ENCODE measurements at places on chromosomes 4 and X.

GRCh38 chrX:70481471-70482270 lies 37.0 kb downstream of the DLG3 start:
- no peak for ATAC-seq

- ATAC-seq = no peak
Observed at GRCh38 chr4:158015241-158015640, 157.6 kb downstream of the GASK1B start.

GRCh38 chr4:106039796-106040195 lies 144.5 kb downstream of the NPNT start:
- ATAC-seq = no peak

- ATAC-seq = no peak
Observed at GRCh38 chr4:2436301-2436700, 17.5 kb downstream of the CFAP99 start.

DNA sequence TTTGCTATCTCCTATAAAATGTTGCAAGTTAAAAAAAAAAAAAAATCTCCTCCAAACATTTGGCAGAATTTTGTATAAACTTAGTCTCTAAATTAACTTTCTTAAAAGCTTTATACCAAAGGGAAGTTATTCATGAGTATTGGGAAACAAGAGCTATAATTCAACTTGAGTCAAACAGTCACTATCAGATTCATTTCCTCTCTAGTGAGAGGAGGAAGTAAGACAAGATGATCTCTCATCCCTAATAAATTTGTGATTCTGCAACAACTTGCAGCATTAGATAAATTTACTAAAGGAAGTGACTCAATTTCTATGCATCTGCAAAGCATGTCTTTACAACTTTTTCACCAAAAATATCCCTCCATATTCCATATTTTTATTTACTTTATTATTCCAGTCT lies 135.4 kb upstream of the GNPDA2 start:
- ATAC-seq = no peak

DNA sequence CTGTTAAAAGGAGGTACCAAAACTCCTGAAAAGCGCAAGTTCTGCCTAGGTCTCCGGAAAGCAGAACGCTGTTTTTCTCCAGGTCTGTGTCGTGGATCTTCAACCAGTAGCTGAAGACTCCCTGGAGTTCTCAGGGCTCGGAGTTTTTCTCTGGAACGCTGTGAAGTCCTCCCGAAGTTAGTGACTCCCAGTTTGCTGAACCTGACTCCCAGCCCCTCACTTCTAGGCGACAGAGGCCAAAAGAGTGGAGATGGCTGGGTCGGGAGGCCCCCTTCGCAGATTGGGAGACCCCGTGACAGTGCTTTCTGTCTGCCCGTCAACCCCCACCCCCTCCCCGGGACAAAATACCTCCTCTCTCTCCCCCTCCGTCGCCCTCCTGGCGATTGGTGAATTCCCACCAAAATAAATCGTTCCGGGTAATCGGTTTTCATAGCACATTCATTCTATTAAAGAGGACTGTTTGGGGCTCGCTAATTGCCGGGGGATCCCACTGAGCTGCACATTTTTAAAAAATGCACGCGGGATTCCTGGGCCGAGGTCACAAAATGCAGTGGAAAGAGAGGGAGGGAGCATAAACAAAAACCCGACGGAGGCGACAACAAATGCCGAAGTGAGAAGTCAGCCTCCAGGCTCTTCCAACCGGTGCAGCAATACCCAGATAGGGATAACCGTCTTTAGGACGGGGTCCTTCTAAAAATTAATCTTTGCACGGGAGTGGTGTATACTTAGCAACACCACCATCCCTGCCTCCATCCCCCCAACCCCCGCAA lies 4.0 kb upstream of the MSX1 start:
- ATAC-seq = no peak

DNA sequence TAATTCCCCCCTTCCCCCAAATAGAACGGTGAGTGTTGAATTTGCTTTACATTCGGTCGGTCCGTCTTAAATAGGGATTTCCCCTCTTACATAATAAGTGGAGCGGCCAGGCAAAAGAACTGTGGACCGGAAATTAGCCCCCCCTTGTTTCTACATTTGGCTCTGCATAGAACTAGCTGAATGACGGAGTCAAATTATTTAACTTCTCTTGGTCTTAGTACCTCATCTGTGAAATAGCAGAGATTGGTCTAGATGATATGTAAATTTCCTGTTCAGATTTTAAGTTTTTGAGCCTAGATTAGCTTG lies 1.3 kb downstream of the SPATA18 start:
- ATAC-seq = no peak

DNA sequence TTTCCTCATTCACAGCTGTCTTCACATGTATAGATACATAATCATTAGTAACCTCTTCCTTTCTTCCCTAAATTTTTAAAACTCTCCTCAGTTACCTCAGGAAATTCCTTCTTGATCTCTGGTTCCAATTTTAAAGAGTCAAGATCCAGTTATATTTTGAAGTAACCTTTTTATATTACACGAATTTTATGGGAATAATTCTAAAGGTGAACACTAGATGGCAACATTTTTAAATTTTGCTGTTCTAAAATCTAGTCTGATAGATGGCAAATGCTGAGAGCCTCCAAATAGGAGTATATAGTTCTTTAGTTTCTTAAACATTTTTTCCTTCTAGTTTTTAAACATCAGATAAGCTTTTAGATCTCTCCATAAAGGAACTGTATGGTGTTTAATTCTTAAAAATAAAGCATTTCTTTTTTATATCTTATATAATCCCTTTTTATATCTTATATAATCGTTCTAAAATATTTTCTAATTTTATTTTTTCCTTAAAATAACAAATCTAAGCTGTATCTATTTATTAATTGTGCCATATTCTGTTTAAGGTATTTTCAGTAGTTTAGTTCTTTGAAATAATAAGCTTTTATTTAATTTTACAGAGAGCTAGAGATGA lies 37.9 kb upstream of the PAPSS1 start:
- ATAC-seq = no peak

DNA sequence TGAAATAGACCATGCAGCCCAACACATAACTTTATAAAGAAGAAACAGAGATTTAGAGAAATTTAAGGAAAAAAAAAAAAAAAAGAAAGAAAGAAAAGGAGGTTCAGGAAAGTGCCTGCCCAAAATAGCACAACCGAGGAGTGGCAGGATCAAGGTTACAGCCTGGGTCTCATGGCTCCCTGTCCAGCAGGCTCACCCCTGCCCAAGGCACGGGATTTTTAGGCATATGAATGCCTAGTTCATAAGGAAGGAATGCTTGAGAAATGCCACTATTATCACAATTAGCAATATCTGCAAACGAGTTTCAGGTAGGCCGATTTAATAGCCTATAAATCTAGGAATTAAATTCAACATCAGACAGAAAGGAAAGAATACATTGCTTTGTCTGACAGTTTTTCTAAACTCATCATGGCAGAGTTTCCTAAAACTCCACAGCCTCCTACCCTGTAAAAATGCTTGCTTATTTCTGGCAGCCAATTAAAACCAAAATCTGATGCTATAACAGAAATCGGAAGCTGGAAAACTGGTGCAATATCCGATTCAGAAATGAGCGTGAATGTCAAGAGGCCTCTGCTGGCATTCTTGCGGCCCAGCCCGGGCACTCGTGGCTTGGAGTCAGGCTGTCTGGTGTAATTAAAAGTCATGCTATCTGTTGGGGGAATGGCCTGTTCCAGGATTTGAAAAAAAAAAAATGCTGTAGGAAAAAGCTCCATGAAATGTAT lies 63.5 kb downstream of the GEMIN8 start:
- no peak for ATAC-seq

GRCh38 chr4:86565651-86566050 lies 28.5 kb upstream of the PTPN13 start:
- ATAC-seq = no peak

- no peak for ATAC-seq
Observed at GRCh38 chr4:24624381-24624780, 40.0 kb upstream of the DHX15 start.

DNA sequence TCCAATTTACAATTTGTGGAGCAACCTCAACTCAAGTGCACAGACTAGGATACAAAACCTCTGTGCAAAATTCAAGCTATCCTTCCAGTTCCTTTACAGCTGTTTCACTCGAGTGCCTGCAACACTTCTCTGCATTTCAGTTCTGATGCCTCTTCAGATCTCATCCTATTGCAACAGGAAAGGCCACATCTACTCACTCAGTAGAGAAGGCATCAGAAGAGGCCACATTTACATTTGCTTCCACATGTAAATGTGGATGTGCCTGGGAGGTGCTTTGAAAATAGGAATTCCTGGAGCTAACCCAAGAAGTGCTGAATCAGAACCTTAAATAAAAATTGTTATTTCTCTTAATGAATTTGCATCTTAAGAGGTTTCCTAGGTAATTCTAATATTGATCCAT lies 45.8 kb upstream of the SERTM2 start:
- ATAC-seq = no peak

DNA sequence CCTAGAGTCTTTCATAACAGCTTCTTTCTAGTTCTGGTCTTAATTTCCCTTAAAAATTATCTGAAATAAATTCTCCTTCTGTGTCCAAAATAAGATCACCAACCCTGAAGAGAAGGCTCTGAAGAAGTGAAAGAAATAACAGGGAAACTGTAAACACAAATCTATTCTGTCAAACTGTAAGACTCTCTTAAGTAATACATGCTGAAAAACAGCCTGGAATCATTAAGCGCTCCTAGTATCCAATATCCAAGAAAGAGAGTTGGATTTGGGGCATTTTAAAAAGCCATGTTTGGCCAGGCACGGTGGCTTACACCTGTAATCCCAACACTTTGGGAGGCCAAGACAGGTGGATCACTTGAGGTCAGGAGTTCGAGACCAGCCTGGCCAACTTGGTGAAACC lies 53.3 kb downstream of the RELL1 start:
- no peak for ATAC-seq

- no peak for ATAC-seq
Observed at GRCh38 chr4:150583287-150584110, 1.5 kb downstream of the MAB21L2 start.

GRCh38 chr4:168737806-168738172 lies 240.9 kb downstream of the PALLD start:
- no peak for ATAC-seq

GRCh38 chr4:156738766-156739165 lies 232.8 kb downstream of the PDGFC start:
- ATAC-seq = no peak

GRCh38 chr4:139833151-139833910 lies 167.7 kb downstream of the MGST2 start:
- no peak for ATAC-seq

GRCh38 chrX:110055616-110056015 lies 52.7 kb downstream of the TMEM164 start:
- ATAC-seq = no peak

DNA sequence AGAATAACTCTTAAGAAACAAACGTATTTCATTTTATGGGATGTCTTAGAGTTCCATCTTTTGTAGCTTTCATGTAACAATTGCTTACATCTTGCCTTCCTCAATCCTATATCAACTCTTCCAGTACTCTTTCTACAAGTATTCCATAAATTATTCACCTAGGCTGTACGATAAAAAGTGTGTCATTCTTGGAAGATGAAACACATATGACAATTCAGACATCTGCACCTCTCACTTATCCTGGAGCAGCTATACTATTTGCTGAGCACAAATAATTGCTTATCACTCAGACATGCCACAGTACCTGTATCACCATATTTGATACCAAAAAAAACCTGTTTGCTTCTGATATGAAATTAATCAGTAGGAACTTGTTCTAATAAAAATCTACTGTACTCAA lies 1.0 kb downstream of the POF1B start:
- ATAC-seq = no peak

GRCh38 chr4:45293335-45293734 lies 567.0 kb upstream of the GNPDA2 start:
- no peak for ATAC-seq

- ATAC-seq = no peak
Observed at GRCh38 chr4:89158884-89159503, 47.7 kb downstream of the TIGD2 start.

GRCh38 chrX:17474892-17475291 lies 99.9 kb downstream of the NHS start:
- ATAC-seq = no peak

DNA sequence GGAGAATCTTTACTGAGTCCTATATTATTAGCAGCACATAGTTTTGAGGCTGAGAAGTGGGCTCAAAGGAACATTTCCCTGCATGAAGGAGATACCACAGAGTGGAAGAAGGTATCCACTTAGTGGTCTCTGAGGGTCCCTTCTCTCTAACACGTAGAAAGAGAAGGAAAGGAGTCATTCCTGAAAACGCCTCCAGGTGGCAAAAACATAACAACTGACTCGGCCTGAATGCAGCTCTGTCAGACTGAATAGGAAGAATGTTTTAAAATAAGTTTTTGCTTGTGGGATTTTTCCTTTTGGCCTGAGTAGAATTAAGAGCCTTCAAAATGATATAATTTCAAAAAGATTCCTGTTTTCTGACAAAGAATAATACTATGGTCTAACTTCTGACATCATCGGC lies 23.3 kb downstream of the RPGR start:
- ATAC-seq = no peak

DNA sequence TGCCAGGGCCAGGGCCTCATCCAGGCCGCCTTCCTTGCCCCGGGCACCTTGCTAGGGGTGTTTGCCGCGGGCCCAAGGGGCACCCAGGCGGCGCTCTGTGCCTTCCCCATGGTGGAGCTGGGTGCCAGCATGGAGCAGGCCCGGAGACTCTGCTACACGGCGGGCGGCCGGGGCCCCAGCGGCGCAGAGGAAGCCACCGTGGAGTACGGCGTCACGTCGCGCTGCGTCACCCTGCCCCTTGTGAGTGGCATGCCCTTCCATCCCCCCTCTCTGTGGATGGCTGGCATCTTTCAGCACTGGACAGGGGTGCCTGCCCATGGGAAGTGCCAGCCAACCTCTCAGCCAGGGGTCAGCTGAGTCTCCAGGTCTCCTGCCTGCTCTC lies 3.6 kb downstream of the PLXNB3 start:
- ATAC-seq = no peak

DNA sequence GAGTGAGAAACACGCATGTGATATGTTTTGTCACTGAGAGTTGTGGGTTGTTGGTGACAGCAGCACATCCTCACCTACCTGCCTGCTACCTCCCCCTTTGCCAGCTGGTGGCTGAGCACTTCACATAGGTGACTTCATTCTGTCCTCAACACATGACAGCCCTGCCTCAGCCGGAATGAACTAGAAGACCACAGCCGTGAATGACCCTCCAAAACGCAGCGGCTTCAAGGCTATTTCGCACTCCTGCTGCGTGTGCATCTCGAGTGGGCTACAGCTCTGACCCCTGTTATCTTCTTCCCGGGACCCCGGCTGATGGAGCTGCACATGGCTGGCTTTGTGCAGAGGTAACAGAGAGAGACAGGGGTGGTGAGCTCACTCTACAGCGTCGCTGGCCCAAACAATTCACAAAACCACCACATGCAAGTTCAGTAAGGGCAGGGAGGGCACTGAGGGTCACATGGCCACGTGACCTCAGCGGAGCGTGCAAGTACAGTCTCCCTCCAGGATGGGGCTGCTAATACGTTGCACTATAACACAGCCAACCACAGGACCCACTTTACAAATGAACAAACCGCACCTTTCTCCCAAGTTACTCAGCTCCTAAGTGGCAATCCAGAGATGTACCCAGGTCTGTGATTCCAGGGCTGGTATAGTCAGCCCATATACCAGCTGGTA lies 6.3 kb upstream of the PPP2R2C start:
- ATAC-seq = no peak

GRCh38 chrX:68571610-68572311 lies 72.9 kb downstream of the YIPF6 start:
- peak; percentile 85 for ATAC-seq
